Ascending aorta (tissue), 2 donors: ENCODE measurements at places on chromosomes 1 and 21. TPM values are rescaled to one million over a fixed set of nuclear protein-coding genes. Genes with fewer than 3 reads are reported as not detected.

- no peak for DNase-seq
Measured at GRCh38 chr1:17011092-17011438, 663 bp downstream of the ATP13A2 start.

GRCh38 chr21:42993051-42993712 lies 18.8 kb downstream of the PKNOX1 start:
- no peak for DNase-seq

Gene LAPTM5
- 56.1 TPM for total RNA-seq

Gene NRAS
- 10.7 TPM for total RNA-seq

- no peak for DNase-seq
Measured at GRCh38 chr1:110763149-110763548, 88.4 kb upstream of the KCNA3 start.

Gene PLA2G2D
- not detected for total RNA-seq

- DNase-seq = no peak
Measured at GRCh38 chr1:1090424-1091343, 16.6 kb upstream of the RNF223 start.

DNA sequence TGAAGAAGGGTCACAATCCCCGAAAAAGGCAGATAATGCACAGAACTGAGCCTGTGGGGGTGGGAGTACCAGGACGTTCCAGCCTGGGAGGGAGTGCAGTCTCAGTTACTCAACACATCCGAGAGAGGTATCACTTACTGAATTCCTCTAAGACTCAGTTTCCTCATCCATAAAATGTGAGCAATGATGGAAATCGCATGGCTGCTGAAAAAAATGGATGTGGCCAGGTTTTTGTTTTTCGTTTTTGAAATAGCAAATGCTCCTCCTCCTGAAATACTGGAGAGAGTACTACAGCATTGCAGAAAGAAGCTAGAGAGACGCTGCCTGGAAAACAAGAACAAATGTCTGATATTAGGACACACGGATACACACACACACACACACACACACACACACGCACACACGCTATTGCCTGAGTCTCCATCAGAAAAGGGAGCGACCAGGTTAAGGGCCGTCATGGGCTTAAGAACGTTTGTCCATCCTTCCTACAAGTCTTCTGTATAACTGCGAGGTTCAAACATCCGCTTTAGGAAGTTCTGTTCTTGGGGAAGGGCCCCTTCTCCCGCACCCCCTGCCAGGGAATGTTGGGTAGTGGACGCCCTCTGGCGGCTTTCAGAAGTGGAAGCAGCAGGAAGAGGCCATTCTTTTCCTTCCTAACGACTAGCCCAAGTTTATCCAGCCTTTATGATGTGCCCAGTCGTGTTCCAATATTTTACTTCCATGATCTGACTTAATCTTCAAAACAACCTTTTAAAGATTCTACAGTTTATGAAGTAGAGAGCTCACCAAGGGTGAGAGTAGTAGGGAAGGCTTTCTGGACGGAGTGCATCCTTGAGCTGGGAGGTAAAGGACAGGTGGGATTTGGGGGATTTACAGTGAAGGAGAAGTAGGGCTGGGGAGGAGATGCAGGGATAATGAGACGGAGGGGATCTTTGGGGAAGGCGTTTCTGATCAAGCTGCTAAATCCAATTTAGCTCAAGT lies 699 bp upstream of the NES start:
- no peak for DNase-seq

Gene PTBP2
- total RNA-seq = 95.9 TPM

DNA sequence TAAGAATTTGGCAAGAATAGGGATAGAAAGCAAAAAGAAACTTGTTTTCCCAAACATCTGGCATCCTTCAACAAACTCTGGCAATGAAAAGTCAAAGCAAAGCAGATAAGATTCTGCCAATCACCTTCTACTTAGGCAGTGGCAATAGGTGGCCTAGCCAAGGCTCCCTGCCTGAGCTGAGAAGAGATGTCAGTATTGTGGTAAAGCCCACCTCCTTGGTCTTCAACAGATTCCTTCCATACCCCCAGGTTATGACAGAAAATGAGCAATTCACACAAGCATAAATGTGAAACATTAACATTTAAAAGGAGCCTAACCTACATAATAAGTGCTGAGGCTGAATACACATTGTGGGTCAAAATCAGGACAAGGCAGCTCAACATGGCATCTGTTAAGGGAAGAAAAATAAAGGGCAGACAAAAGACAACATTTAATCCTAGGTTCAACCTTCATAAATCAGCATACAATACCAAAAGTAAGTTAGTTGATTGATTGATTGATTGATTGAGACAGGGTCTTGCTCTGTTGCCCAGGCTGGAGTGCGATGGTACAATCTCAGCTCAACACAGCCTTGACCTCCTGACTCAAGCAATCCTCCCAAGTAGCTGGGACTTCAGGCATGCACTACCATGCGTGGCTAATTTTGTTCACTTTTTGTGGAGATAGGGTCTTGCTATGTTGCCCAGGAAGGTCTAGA lies 123.1 kb downstream of the AKT3 start:
- DNase-seq = no peak

- DNase-seq = no peak
Measured at GRCh38 chr21:42117229-42117966, 46.3 kb downstream of the UMODL1 start.

DNA sequence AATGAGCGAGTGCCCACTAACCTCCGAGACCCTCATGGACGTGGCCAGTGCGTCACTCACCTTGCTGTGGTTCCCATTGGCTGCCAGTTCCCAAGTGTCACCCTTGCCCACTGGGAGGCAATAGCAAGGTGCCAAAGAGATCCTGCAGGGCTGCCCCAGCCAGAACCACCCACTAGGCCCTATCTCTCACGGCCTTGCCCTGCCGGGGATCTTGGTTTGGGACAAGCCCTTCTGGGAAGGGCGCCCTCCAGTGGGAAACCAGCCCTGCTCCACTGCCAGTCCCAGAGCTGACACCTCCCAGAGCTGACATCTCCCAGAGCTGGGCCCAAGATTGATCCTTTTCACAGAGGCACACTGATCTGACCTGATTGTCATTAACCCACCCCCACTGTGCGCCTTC lies 2.1 kb upstream of the SELENON start:
- no peak for DNase-seq

Gene ALX3
- not detected for total RNA-seq

DNA sequence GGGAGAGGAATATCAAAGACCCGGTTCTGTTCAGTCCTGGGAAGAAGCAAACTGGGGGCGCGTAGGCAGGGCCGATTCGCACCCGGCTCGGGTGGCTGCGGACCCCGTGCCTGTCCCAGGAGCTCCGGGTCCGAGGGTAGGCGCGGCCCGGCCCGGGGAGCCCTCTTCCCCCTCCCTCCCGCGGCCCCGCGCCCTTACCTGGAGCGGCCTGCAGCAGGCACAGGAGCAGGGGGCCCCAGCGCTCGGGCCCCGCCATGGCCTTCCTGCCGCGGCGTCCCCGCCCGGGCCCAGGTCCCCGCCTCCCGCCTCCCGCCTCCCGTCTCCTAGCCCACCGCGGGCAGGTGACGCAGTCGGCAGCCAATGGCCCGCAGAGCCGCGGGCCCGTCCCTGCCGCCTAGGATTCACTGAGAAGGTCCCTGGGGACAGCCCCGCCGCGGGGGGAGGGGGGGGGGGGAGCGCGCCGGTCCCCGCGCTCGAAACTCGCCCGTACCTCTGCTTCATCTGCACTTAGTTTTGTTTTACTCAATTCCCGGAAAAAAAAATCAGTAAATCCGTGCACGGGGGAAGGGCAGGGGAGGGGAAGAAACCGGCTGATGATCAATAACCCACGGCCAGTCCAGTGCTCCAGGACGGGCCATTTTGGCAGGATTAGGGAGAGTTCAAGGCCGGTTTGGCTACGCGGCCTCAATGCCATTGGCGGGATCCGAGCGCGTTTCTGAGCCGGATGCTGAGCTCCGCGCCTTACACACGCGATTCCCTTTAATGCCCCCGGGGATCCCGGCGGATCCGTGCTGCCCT lies at the start of gene IFNLR1:
Gene IFNLR1 (minus strand): TSS at position 297 of the 798 bp plus-strand sequence. CDS start 41 bp downstream, at position 256.
- no peak for DNase-seq

Gene REN
- total RNA-seq = not detected

GRCh38 chr1:234968451-234968850 lies 160.2 kb downstream of the TOMM20 start:
- DNase-seq = no peak

Gene HSD3B1
- total RNA-seq = not detected

Gene C1orf21
- 21.8 TPM for total RNA-seq

GRCh38 chr21:35868005-35868868 lies 192.1 kb downstream of the SETD4 start:
- DNase-seq = no peak

DNA sequence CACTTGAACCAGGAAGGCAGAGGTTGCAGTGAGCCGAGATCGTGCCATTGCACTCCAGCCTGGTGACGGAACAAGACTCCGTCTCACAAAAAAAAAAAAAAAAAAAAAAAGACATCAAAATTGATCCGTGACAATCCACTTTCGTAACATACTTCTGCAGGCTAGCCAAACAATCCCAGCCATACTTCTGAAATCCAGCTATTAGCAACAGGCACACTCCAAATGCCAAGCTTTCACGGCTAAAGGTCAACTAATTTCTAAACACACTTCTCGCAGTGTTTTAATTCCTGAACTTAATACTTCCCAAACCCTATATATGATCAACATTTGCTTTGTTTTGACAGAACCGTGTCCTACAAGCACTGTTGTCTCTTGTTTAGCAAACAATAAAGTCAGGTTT lies 411.3 kb upstream of the RUNX1 start:
- no peak for DNase-seq

- DNase-seq = no peak
Measured at GRCh38 chr1:241848686-241849344, 811 bp downstream of the EXO1 start.

DNA sequence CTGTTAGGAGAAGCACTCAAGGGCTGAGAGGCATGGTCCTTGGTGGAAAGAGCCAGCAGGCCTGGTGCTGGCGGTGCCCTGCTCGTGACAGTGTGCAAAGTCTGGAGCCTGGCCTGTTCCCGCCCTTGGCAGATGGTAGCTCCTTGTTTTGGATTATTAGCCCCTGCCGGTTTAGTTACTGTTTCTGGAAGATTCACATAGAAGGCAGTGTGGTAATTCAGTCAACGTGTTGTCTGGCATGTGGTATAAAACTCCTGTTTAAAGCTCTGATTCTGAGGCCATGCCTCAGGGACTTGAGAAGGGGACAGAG lies 6.8 kb downstream of the PKNOX1 start:
- DNase-seq = no peak

Gene ECM1
- total RNA-seq = 55.8 TPM

DNA sequence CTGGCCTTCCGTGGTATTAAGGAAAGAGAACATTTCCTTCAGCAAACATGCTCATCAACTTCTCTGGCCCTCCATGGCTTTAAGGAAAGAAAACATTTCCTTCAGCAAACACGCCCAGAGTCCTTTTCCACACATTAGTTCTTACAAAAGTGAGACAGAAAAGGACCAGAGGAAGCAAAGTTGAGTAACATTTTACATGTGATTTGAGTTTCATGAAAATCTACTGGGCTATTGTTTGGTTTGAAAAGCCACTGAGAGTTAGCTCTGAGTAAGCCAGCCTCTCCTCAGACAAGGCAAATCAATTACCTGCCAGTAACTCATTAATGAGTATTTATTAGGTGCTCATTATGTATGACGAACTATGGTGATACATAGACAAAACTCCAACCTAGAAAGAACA lies 78.0 kb downstream of the NID1 start:
- no peak for DNase-seq
